ENCODE measurements at places on chromosomes 11 and 22.

GRCh38 chr22:37230673-37231405 lies 13.2 kb downstream of the RAC2 start:
- DNase-seq, result peak; percentile 81

GRCh38 chr11:8352103-8352875 lies 88.6 kb upstream of the LMO1 start:
- DNase-seq, result no peak

GRCh38 chr11:587978-588380 lies 11.7 kb downstream of the PHRF1 start:
- DNase-seq, result peak; percentile 37

DNA sequence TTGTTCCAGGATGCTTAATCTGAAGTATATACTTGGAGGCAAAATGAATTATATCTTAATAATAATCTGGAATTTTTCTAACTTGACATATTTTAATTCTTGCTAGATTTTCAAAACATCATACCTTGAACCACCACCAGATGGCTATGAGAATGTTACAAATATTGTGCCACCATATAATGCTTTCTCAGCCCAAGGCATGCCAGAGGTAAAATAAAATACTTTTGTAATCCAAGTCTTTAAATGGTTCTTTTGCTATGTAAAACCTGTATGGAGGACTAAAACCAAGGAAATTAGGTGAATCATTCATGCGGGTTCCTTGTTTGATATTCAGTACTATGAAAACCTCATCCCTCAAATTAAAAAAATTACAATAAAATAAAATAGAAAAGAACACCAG lies 14.4 kb downstream of the NAALAD2 start:
- DNase-seq, result no peak

GRCh38 chr11:119375337-119376196 lies 5.9 kb downstream of the USP2 start:
- no peak for DNase-seq

GRCh38 chr11:100748153-100748552 lies 61.1 kb downstream of the ARHGAP42 start:
- no peak for DNase-seq

DNA sequence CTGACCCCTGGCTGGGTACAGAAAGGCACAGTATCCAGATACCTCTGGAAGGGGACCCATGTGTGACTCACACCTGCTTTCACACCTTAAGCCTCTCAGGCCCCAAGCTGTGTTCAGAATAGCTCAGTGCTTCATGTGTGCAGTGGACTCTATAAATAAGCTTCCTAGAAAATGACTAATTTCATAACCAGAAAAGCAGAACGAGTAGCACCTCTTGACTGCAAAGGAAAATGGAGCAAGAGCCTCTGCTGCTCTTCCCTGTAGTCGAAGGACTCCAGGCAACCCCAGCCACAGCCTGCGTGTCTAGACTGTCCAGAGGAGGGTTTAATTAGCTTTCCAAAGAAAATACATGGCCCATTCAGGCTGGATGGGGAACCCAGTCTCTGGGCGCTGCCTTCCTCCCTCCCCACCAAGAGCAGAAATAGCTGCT lies 23.1 kb downstream of the PTPN5 start:
- no peak for DNase-seq

GRCh38 chr11:74417860-74418508 lies 19.8 kb upstream of the PGM2L1 start:
- DNase-seq, result no peak

DNA sequence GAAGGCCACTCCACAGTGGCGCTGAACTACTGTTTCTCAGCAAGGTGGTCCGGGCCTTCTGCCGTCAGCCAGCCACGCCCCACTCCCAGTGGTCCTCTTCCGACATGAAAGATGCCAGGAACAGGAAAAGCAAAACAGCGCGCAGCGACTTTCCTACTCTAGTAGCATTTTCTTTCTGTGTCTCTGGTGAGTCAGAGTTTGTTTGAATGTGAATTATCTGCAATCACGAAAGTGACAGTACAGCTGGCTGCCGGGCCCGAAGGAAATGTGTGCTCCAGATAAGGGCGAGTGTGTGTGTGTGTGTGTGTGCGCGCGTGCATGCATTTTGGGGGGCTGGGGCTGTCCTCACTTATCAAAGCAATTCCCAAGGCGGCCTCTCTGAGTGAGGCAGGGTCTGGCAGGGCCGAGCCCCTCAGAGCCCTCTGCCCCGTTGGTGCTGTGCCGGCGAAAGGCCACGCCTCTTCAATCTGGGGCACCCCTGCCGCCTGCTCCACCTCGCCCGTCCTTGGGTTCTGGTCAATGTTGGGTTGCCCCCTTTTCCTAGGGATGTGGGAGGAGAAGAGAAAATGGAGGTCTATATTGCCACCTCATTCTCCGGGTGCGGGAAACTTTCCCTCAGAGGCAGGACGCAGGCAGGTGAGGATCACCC lies 288.5 kb downstream of the KIRREL3 start:
- DNase-seq, result no peak

DNA sequence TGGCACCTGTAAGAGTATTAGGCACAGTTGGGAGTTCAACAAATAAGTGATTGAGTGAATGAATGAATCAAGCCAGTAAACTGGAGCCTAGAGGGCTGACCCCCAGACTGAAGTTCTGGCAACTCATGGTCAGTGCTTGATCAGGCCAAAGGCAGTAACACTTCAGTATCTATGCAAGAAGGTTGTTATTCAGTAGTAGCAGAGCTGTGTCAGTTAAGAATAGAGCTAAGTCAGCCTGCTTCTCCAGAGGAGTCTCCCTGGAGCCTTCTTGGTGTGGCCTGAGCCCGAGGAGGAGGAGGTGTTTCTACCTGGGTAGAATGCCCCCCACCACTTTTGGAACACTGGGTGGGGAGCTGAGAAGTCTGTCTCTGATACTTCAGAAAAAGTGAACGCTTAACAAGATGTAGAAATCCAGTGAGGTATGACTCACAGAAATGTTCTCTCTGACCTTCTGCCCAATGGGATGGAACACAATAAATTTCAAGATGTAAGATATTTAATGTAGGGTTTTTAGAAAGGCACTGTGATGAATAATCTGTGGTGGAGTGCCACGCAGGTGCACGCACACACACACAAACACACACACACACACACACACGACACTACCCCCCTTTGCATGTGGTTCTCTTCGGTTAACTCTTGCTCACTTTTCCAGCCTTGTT lies 219.9 kb downstream of the HIPK3 start:
- DNase-seq, result no peak

DNA sequence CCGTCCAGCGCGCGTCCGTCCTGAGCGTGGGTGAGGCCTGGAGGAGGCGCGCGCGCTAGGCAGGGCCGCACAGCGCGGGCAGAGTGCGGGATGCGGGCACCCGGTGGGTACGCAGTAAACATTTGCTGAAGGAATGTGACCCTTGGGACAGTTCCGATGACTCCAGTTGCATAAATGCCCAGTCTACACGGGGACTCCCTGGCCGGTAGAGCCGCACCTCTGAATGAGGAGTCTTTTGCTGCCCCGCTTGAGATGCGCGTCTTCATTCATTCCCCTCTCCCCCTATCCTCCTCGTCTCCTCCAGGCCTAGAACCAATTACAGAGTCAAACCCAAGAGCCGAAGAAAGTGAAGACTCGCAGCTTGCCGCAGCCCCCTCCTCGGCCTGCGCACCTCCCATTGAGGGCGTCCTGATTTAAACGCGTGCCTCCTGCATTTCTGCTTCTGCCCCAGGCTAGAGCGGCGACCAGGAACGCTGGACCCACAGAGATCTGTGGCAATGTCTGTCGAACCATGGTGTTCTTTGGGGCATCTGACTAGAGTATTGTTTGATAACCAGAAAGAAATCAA lies 729 bp upstream of the CHKB start:
- no peak for DNase-seq

GRCh38 chr11:92083123-92083522 lies 141.5 kb upstream of the FAT3 start:
- DNase-seq, result no peak

- DNase-seq, result no peak
Measured at GRCh38 chr11:18495703-18496102, 31.0 kb downstream of the TSG101 start.

- no peak for DNase-seq
Measured at GRCh38 chr11:1742371-1742770, 8.0 kb downstream of the IFITM10 start.
